ENCODE measurements at places on chromosomes 6 and 20.

DNA sequence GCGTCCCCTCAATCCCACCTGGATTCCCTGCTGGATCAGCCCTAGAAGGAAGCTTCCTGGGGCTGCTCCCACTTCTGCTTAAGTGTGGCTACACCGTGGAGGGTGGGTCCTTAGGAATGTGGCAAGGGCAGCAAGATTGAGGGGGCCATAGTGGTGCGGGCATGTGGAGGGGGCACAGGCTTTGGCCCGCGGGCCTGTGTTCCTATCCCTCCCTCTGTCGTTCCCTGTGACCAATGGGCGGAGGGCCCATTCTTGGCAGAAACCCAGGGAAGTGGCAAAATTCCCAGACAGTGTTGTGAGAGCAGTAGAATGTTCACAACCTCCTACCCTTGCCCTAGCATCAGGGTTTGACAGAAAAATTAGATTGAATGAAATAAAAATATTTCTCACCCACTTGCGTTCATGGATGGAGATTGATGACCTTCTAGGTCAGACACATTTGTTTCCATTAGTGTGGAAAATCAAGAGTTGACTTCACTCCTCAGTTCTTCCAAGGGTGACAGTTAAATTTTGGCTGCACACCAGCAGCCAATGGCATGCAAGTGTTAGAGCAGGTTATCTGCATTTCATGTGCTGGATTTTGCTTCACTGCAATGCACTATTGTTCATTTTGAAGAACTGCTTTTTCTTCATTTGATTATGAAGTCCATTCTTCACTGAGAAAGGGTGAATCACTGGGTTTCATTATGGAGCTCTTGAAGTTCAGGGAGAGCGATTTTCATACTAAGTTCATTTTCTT lies 49.3 kb upstream of the AHI1 start:
- DNase-seq, result no peak

- no peak for DNase-seq
Observed at GRCh38 chr6:149907317-149907716, 9.4 kb upstream of the RAET1E start.

DNA sequence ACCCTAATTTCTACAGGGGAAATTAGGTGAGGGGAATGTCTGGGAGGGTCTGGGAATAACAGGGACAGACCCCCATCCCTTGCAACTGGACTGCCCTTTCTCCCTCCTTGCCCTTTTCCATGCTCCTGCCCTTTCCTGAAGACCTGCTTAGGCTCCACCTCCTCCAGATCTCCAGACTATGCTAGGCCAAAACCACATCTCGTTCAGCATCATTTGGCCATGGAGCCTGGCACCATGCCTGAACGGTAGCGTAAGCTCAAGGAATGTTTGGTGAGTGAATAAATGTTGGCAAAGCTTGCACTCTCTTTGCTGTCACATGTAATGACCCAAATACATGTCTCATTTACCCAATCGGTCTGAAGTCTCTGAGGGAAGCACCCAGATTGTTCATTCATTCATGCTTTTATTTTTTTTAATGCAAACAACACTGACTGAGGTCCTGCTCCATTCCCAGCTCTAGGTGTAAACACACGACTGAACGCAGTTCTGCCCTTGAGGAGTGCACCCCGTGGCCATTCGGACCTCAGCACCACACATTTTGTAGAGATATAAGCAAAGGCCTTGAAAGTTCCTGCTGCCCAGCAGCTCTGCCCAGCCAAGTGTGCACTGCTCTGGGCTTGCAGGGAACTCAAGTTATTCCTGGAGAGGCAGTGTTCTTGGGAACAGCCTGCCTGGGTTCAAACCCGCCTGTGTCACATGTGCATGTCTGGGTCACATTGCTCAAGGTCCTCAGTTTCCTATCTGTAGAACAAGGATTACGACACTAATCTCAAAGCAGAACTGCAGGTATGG lies 1.1 kb upstream of the GRM4 start:
- no peak for DNase-seq

DNA sequence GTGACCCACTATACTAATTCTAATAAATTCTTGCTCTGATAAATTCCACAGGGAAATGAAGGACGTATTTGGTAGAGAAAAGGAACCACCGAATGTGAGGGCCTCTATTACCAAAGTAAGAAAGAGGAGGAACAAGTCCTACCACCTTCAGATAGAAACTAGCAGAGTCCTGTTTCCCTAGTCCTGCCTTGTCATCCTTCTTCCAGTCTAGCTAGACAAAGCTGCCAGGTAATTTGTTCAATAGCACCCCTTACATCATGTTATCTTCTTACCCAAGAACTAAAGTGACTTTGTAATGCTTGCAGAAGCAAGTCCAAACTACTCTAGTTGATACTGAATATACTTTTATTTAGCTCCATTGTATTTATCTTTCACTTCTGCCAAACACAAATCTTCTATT lies 29.3 kb upstream of the FAM83B start:
- DNase-seq, result no peak
